Activated T-cell treated with anti-CD3 and anti-CD28 coated beads, Interleukin-2, amount 50 U/mL, for 4 hours (primary cell): ENCODE measurements at places on chromosomes 12 and 14. TPM values are rescaled to one million over a fixed set of nuclear protein-coding genes. Genes with fewer than 3 reads are reported as not detected.

DNA sequence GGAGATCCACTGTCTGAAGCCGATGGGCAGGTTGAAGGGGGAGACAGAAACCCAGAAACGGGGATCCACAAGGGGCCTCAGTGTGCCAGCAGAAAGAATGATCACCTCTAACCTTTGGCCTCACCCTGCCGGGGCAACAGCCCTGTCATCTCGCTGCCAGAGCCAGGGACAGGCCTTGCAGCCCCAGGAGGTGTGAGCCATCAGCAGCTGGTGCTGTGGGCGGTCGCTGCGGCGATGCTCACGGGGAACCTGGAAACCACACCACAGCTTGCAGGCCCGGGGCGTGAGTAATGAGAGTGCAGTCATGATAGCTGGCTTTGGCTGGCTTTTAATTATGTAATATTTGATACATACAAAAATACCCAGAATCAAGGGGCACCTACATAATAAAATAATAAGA lies 4.7 kb upstream of the TTC7B start:
- DNase-seq = peak; percentile 73

GRCh38 chr12:52650520-52651081 lies 1.4 kb downstream of the KRT2 start:
- no peak for DNase-seq

PPM1H gene
- total RNA-seq = 0.03 TPM

DNA sequence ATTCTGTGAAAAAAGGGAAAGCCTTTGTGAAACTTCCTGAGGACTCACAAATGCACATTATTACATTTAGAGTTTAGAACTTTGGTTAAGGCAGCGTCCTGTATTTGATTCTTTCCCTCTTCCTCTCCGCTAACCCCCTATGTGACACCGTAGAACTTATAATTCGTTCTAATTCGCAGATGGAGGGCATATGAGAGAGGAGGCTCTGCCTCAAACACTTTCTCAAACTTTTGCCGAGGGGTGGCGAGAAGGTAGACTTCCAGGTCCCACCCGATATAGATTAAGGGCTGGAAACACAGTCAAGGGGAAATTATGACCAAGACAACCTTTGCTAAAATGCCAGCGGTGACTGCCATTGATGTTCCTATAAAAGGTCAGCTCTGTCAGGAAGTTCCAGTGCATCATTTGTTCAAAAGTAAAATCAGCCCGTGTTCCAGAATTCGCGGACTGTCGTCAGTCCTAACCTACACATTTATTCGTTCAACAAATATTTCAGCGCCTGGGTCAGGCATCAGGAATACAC lies 904 bp upstream of the PAPOLA start:
- peak; percentile 25 for DNase-seq

GRCh38 chr12:124538194-124539082 lies 29.0 kb downstream of the NCOR2 start:
- no peak for DNase-seq

DNA sequence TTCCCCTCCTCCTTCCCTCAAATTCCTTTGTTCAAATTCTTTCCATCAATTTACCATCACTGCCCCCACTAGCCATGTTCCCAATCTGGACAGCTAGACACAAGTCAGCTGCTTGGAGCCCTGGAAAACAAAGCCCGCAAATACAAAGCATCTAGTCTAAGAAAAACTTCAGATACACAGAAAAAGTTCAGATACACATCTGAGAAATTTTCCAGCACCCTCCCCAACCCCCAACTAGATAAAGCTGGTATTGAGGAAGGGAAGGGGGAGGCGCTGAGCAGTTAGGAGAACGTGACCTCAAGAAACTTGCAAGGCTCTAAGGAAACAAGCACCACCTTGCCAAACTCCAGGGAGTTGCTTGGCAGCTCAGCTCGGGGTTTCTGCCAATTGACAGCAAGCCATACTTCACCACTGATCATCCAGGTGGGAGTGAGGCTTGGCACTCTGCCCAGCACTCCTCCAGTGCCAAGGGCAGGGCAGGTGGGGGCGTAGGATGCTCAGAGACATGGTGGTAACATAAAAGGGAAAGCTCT lies 5.1 kb upstream of the CNIH1 start:
- no peak for DNase-seq

DNA sequence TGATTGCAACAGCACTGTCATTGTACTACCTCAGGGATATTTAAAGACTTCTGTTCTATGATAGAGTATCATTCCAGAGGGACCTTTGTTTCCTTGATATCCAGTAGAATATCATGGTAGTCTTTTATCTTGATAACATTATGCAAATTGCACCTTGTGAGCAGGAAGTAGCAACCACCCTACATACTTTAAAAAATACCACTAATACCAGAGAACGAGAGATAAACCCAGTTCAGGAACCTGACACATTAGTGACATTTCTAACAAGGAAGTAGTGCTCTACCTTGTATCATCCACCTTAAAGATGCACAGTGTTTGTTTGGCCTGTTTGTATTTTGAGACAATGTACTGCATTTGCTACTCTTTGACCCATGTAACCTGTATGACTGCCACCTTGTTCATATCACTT lies 8.8 kb upstream of the MAP4K5 start:
- DNase-seq = no peak

DNA sequence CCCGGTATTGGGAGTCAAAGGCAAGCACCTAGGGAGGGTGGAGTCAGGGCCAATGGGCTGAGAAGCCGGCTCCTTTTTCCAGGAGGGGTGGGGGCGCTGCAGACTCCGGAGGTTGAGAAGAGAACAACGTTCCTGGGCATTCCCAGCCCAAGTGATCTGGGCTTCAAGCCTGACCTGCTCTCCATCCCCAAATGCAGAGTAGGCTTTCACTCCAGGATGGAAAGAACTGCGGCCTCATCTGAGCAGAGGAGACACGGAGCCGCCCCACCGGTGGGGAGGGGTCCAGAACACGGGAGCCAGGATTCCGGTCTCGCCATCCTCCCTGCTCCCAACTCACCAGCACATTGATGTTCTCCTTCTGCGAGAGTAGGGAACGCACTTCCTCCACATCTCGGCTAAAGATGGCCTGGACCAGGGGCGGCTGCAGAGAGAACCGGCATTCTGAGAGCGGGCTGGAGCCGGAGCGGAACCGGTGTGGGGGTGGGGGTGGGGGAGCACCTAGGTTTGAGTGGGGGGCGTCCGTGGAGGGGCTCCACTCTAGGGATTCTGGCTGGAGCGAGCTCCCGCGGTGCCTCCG lies 605 bp downstream of the ANKRD52 start:
- DNase-seq = no peak

CMKLR1 gene
- total RNA-seq = 0.08 TPM

- peak; percentile 5 for DNase-seq
These were observed 33.8 kb upstream of the FGD4 start for GRCh38 chr12:32365473-32366064.

DNA sequence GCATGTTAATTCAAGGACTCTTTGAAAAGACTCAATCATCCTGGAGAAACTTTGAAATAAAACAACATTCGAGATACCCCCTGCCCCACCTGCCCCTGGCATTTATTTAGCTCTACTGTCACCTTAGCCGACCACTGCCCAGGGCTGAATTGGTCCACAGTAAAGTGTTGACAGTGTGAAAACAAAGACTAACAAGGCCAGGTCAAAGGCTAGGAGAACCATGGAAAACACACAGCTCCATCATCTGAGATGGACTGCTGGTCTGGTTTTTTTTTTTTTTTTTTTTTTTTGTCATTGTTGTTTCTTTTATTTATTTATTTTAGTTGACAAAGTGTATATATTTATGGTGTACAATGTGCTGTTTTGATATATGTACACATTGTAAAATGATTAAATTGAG lies 25.7 kb downstream of the GSTZ1 start:
- no peak for DNase-seq

- no peak for DNase-seq
These were observed 418.2 kb downstream of the ZFP36L1 start for GRCh38 chr14:68374682-68375081.

KLRB1 gene
- 2.2 TPM for total RNA-seq

GNB3 gene
- total RNA-seq = 0.90 TPM

DNA sequence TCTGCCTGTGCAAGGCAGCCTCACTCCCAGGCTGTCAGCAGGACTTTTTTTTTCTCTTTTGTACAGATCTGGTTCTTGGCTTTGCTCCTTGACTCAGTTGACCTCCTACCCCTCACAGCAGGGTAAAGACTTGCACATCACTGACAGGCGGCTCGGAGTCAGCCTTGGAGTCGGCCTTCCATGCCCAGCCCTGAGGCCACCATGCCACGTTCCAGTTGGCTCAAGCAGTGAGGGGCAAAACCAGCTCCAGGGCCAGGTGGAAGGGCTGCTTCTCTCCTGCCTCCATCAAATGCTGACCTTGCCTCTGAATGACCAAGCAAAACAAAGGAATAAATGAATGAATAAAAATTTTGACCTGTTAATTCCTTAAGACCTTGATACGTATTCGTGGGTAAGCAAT lies 27.6 kb downstream of the JAG2 start:
- no peak for DNase-seq

DNA sequence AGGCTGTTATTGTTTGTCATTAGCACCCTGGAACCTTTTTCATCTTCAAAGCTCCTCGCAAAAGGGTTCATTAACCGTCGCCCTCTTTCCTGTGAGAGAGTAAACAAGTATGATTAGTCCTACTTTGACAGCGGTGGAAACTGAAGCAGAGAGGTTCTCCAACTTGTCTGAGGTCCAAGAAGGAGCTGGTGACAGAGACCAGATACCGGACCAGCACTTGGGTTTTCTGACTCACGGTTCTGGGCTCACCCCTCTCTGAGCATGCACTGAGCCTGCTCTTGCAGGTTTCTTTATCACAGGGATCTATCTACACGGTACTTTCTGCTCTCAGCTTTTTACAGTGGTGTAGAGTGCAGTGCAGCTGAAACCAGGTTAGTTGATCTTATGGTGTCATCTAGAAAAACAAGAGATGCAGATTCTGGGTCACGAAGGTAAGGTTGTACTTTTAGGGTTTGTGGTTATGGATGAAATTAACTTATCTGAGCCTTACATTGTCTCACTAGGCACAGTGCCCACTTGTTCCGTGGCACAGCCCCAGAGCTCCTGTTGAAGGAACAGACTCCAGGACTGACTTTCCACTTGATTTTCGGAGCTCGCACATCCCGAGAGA lies 62.1 kb downstream of the PPP2R5C start:
- peak; percentile 64 for DNase-seq

- DNase-seq = peak; percentile 62
These were observed at the start of the genes AMIGO2 and PCED1B for GRCh38 chr12:47079468-47079980. AMIGO2 (minus strand) TSS chr12:47079959; CDS start chr12:47079002, 957 bp downstream. PCED1B (plus strand) TSS chr12:47079621; CDS start chr12:47235064, 155,443 bp downstream.

SLC24A4 gene
- total RNA-seq = 0.03 TPM

PRPH gene
- total RNA-seq = not detected

MANSC4 gene
- total RNA-seq = not detected

GRCh38 chr12:51631591-51631990 lies 40.6 kb downstream of the SCN8A start:
- DNase-seq = no peak

DENND5B gene
- total RNA-seq = 0.33 TPM

- no peak for DNase-seq
These were observed 78.8 kb downstream of the GSC start for GRCh38 chr14:94690896-94691659.

DNA sequence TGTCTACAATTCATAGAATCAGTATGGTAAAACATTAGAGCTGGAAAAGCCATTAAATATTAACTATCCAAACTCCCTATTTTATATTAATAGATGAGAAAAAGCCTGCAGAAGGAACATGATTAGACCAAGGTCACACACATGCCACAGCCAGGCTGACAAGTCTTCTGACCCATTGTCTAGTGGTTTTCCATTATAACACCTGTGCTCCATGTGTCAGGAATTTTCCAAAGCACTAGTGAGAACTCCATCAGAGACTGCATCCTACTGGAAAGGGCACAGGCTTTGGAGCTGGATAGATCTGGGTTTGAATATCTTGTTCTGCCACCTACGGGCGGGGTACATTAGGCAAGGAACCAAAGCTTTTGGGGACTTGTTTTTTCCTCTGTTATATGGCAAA lies 325.5 kb downstream of the RAD51B start:
- no peak for DNase-seq

- no peak for DNase-seq
These were observed 50.5 kb downstream of the R3HDM2 start for GRCh38 chr12:57380300-57380699.

PIWIL1 gene
- total RNA-seq = not detected

GRCh38 chr12:113659416-113659815 lies 187.7 kb upstream of the LHX5 start:
- DNase-seq = no peak

A2M gene
- 2.3 TPM for total RNA-seq

USP44 gene
- total RNA-seq = 4.9 TPM

DNA sequence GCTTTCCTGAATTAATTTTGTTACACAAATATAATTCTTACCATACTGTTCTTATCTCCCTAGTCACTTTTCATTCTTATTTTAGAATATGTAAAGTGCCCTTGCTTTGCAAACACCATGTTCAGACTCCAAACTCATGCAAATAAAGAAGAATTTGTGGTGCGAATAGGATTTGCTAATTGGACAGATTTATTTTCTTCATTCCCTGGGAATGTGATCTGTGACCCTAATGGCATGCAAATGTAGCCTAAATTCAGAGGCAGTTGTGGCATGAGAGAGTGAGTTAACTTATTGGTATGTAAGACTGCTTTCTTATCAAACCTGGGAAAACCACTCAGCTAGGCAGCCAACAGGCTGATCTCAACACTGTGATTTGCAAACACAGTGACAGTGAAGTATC lies 10.0 kb downstream of the CAPZA3 start:
- no peak for DNase-seq

NPFF gene
- total RNA-seq = not detected

RILPL1 gene
- 3.3 TPM for total RNA-seq

DNA sequence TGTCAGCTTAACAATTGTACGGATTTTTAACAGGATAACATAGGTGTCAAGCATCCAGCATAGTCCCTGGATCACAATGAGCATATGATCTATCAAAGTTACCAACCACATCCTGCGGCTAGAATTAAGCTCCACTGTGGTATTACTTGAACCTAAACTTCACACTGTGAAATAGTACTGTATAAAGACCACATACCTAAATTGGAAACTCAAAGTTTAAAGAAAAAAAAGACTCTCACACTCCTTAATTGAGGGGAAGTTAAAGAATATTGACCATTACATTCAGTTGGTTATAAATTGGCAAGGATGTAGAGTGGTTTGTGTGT lies 133.0 kb upstream of the PZP start:
- no peak for DNase-seq

- DNase-seq = no peak
These were observed 5.6 kb downstream of the SLC11A2 start for GRCh38 chr12:51020448-51021182.

PYGL gene
- total RNA-seq = 0.22 TPM

DNA sequence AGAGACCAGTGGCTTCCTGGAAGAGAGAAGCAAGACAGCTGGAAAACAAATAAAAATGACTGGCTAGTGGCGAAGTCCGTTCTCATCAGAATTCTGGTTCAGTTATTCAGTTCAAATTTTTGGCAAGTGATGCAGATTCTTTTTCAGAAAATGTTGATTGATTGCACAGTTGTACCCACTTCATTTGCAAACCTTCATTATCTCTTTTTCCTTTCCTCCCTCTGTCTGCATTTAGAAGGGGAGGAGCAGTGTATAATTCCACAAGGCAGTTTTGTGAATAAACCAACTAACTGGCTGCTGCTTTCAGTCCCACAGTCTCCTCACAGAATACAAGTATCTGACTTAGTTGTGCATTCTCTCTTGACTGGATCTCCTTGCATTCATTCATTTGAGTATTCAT lies 417.5 kb downstream of the NPAS3 start:
- no peak for DNase-seq

- DNase-seq = no peak
These were observed 117.2 kb upstream of the SSTR1 start for GRCh38 chr14:38090506-38090905.

GRCh38 chr14:93511001-93511400 lies 80.3 kb downstream of the UNC79 start:
- DNase-seq = no peak
